M059J (cell line): ENCODE measurements at places on chromosomes 1 and 21. TPM values are rescaled to one million over a fixed set of nuclear protein-coding genes. Genes with fewer than 3 reads are reported as not detected.

DNA sequence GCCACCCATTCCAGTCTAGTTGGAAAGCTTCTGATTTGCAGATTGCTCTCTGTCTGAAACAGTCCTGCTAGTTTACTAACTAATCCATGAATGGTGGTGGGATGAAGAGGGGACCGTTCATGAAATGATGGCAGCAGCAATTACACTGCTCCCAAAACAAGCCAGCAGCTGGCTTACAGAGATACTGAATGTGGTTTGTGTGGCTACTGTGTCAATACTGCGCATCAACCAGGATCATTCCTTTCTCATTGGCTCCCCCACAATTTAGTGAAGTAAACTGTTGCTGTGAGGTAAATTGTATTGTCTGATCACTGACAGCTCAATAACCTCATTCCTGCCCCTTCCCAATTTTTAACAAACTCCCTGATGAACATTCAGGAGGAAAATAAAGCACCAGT is 191.3 kb upstream of the LMO4 start:
- no peak for DNase-seq

GRCh38 chr1:67169932-67170331 is 3.7 kb downstream of the IL23R start:
- DNase-seq, result no peak

- DNase-seq, result no peak
Observed at GRCh38 chr1:200856716-200857357, 15.9 kb upstream of the GPR25 start.

DNA sequence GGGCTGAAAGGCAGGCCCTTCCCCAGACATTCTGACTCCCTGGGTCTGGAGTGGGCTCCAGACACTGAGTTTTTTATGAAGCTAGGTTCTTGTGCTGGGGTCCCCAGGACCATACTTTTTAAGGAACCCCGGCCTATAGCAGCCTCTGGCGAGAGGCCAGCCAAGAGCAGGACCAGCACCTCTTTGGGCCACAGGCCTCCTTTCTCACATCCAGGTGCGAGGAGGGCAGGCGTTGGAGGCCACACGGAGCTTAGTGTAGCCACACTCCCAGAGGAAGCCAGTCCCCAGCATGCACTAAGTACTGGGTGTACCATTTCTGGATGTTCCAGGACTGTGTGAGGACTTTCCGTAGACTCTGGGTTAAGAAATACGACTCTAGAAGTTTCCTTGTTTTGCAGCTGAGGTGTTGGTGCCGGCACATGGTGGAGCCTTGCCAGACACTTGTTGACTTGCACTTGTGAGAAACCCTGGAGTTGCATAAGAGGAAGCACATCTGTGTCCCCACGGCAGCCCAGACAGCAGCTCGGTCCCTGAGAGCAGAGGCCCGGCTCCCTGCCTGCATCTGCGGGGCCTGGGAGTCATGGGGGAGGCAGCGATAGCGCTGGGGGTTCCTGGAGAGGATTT is 122.2 kb upstream of the VAMP3 start:
- no peak for DNase-seq

GRCh38 chr1:189149547-189150375 is 1327.9 kb downstream of the BRINP3 start:
- DNase-seq, result no peak

GRCh38 chr1:28518745-28519341 is 13.0 kb downstream of the RCC1 start:
- peak; percentile 34 for DNase-seq

GRCh38 chr1:205375835-205376545 is 19.3 kb upstream of the KLHDC8A start:
- DNase-seq, result peak; percentile 61

- no peak for DNase-seq
Observed at GRCh38 chr1:233675893-233676292, 62.0 kb downstream of the KCNK1 start.

GRCh38 chr1:14435368-14436023 is 163.0 kb upstream of the KAZN start:
- peak; percentile 34 for DNase-seq

GRCh38 chr1:182723200-182723599 is 38.8 kb upstream of the RGS8 start:
- no peak for DNase-seq

DNA sequence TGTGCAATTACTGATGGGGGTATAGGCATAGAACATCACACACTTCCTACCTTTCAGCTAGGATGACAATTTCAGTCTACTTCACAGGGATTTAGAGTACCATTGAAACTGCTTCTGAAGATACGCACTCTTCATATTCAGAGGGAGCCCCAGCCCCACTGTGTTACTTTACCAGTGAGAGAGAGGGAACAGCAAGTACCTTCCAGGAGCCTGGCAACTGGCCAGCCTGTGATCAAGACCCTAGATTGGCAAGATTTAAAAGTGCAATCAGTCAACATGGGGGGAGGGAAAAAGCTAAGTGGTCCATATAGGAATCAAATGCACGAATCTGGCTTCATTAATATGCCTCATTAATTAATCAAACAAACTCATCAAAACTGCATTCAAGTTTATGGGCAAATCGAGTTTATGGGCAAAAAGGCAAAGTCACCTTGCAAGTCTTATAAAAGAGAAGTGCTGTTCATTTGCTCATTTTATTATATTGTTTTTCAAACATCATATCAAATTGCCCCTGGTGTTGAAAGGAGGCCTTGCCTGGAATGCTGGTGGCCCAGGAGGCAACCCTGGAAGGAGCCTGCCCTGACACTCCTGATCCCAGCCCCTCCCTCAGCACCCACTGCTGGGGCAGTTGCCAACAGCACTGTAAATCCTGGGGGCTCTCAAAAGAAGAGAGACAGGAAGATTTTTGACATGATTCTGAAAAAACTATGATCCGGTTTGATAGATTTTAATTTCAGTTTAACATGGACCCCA is 184.9 kb upstream of the DPT start:
- DNase-seq, result no peak

DNA sequence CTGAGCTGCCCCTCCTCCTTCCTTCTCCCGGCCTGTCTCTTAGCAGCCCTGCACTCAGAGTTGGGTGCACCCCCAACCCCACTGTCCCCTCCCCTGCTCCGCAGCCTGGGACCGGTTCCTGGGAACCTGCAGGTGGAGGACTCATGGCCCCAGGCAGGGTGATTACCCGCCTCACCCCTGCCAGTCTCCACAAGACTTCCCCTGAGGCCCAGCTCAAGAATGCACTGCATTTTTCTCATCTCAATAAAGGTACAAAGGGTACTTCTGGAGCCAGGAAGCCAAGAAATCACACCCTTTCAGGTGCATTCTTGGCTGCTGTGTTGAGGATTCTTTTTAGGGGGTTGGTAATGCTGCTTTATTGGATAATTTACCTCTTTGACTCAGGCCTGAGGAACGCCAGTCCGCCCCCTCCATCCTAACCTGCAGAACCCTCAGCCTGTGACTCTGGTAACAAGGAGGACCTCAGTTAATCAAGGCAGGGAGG is 126.3 kb upstream of the TMPRSS2 start:
- DNase-seq, result peak; percentile 96

The ANKRD35 gene
- 0.12 and 0.25 TPM in 2 replicates for total RNA-seq

The OR10Z1 gene
- not detected in 2 replicates for total RNA-seq

The UMODL1 gene
- total RNA-seq, result not detected in 2 replicates

The PSMB2 gene
- total RNA-seq, result 63.2 and 72.0 TPM in 2 replicates

The IPP gene
- total RNA-seq, result 4.6 and 7.8 TPM in 2 replicates

The PRELP gene
- total RNA-seq, result not detected in 2 replicates

The CENPS gene
- 16.1 and 21.2 TPM in 2 replicates for total RNA-seq

The SPRR1B gene
- total RNA-seq, result not detected in 2 replicates
